Dermis microvascular lymphatic vessel endothelial cell (primary cell): ENCODE measurements at places on chromosomes 5 and 9.

GRCh38 chr5:138654281-138654867 is 79.2 kb upstream of the HSPA9 start:
- no peak for DNase-seq

DNA sequence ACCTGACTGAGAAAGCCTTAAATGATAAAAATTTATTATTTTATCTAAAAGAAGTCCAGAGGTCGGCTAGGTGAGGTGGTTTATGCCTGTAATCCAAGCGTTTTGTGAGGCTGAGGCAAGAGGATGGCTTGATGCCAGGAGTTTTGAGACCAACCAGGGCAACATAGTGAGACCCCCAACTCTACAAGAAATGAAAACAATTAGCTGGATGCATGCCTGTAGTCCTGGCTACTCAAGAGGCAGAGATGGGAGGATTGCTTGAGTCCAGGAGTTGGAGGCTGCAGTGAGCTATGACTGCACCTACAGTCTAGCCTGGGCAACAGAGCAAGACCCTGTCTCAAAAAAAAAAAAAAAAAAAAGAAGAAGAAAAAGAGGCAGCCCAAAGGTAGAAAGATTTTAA is 179.9 kb upstream of the KIF2A start:
- no peak for DNase-seq

DNA sequence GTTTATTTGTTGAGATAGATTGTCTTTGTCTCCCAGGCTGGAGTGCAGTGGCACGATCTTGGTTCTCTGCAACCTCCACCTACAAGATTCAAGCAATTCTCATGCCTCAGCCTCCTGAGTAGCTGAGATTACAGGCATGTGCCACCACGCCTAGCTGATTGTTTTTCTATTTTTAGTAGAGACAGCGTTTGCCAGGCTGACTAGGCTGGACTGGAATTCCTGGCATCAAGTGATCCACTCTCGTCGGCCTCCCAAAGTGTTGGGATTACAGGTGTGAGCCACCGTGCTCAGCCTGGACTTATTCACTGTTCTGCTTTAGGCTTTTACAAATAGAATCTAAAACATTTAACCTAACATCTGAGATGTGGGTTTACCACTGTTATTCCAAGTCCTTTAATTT is 91.3 kb downstream of the COMMD10 start:
- DNase-seq, result no peak

- DNase-seq, result peak; percentile 79
These were observed 18.2 kb upstream of the WDR38 start for GRCh38 chr9:124835026-124835557.

DNA sequence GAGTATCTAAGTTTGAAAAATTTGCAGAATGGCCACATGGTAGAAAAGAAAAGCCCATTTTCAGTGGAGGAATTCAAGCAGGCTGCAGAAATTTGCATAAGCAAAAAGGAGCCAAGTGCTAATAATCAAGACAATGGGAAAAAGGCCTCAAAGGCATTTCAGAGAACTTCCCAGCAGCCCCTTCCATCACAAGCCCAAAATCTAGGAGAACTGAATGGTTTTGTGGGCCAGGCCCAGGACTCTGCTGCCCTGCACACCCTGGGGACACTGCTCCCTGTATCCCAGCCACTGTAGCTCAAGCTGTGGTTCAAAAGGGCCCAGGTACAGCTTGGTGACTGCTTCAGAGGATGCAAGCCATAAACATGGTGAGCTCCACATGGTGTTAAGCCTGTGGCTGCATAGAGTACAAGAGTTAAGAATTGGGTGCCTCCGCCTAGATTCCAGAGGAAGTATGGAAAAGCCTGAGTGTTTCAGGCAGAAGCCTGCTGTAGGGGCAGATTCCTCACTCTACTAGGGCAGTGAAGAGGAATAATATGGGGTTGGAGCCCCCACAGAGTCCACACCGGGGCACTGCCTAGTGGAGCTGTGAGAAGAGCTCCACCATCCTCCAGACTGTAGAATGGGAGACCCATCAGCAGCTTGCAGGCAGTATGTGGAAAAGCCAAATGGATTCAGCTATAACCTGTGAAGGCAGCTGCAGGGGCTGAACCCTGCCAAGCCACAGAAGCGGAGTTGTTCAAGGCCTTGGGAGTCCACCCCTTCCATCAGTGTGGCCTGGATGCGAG is 720.7 kb upstream of the CTNND2 start:
- DNase-seq, result no peak

- no peak for DNase-seq
These were observed 494.2 kb downstream of the MTRR start for GRCh38 chr5:8363138-8363537.

GRCh38 chr9:2354216-2354615 is 267.4 kb upstream of the VLDLR start:
- no peak for DNase-seq

GRCh38 chr9:698276-698675 is 143.2 kb upstream of the DMRT1 start:
- peak; percentile 52 for DNase-seq

- DNase-seq, result no peak
These were observed 28.3 kb upstream of the GOLPH3 start for GRCh38 chr5:32202394-32202793.

DNA sequence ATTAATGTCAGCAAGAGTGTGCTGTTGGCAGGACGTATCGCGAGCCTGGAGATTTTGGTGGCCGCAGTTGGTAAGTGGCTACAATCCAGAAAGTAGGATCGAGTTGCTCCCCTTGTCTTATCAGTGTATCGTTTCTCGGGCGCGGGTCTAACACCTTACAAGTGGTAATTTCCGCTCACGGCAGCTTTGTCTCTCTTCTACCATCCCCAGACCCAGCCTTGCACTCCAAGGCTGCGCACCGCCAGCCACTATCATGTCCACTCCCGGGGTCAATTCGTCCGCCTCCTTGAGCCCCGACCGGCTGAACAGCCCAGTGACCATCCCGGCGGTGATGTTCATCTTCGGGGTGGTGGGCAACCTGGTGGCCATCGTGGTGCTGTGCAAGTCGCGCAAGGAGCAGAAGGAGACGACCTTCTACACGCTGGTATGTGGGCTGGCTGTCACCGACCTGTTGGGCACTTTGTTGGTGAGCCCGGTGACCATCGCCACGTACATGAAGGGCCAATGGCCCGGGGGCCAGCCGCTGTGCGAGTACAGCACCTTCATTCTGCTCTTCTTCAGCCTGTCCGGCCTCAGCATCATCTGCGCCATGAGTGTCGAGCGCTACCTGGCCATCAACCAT is 1.1 kb downstream of the PTGER4 start:
- DNase-seq, result no peak

GRCh38 chr9:91761362-91761761 is 188.7 kb downstream of the ROR2 start:
- DNase-seq, result no peak

GRCh38 chr9:110410961-110411360 is 73.3 kb upstream of the TXNDC8 start:
- no peak for DNase-seq

- DNase-seq, result no peak
These were observed 131.3 kb downstream of the MACIR start for GRCh38 chr5:103389846-103390245.

- no peak for DNase-seq
These were observed 52.4 kb upstream of the PWWP2A start for GRCh38 chr5:160171666-160172065.

DNA sequence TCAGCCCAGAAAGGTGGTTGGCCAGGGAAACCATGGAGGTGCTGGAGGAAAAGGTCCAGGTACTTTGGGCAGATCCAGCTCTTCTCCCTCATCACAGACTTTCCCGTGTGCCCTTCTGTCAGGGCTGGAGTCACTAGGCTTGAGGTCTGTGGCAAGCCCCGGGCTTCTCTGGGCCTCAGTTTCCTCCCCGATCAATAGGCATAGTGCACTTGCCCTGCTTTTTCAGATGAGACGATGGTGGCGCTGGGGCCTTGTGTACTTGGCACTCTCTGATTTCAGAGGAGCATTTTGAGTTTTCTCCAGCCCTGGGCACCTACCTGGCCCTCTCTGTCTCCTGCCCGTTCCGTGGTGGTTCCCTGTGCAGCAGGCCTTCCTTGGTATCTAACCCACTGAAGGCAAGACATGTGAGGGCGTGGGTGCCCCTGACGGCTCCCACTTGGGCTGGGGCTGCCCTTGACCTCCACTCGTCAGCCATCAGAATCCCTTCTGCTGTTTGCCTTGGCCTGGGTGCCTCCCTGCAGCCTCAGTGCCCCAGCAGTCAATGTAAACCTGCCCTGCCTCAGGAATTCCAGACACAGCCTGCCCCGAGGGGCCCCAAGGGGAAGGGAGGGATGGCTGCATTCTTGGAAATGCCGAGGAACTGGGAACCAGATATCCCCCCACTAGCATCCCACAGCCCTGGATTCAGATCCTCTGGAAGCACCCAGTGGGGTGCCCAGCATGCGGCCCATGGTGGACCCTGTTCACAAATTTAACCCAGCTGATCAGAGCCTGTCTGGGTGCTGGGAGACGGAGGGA is 66.3 kb upstream of the COL5A1 start:
- no peak for DNase-seq

- DNase-seq, result no peak
These were observed 79.4 kb downstream of the SLC1A3 start for GRCh38 chr5:36685631-36686288.

DNA sequence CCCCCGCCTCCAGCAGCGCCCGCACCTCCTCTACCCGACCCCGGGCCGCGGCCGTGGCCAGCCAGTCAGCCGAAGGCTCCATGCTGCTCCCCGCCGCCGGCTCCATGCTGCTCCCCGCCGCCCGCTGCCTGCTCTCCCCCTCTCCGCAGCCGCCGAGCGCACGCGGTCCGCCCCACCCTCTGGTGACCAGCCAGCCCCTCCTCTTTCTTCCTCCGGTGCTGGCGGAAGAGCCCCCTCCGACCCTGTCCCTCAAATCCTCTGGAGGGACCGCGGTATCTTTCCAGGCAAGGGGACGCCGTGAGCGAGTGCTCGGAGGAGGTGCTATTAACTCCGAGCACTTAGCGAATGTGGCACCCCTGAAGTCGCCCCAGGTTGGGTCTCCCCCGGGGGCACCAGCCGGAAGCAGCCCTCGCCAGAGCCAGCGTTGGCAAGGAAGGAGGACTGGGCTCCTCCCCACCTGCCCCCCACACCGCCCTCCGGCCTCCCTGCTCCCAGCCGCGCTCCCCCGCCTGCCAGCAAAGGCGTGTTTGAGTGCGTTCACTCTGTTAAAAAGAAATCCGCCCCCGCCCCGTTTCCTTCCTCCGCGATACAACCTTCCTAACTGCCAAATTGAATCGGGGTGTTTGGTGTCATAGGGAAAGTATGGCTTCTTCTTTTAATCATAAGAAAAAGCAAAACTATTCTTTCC is 19.3 kb downstream of the CDKN2A start:
- DNase-seq, result peak; percentile 50

- DNase-seq, result no peak
These were observed 110.2 kb downstream of the TRIM32 start for GRCh38 chr9:116797276-116797675.

GRCh38 chr5:125600559-125600958 is 822.6 kb upstream of the GRAMD2B start:
- DNase-seq, result no peak

GRCh38 chr5:65926276-65926783 is at the start of gene ERBIN:
ERBIN (plus strand) TSS chr5:65926575; CDS start chr5:65992719, 66,144 bp downstream.
- DNase-seq, result peak; percentile 93

GRCh38 chr9:70043689-70044489 is at the start of gene MAMDC2:
MAMDC2 (plus strand) TSS chr9:70043848; CDS start chr9:70044198, 350 bp downstream.
- no peak for DNase-seq

GRCh38 chr9:75083188-75083970 is 4.6 kb downstream of the NMRK1 start:
- DNase-seq, result no peak

- peak; percentile 4 for DNase-seq
These were observed 40.6 kb upstream of the ZNG1F start for GRCh38 chr9:41229408-41230401.

DNA sequence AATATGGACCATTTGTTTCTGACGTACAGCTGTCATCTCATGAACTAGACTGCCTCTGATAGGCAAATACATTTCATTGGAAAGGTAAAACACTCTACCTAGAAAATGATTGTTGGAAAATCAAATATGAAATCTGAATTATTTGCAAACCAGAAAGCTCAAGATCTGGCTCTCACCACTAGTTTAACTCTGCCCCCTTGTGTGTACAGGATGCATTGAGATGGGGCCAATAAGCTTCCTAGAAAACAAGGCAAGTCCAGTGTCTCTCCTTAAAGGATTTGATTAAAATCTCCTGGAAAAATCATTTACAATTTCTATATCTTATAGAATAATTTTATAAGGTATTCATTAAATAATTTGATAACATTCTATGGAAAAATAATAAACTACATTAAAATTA is 311.9 kb upstream of the ANKH start:
- DNase-seq, result peak; percentile 39

GRCh38 chr5:99068944-99069650 is 140.3 kb upstream of the CHD1 start:
- no peak for DNase-seq

GRCh38 chr5:101977729-101978345 is 318.2 kb downstream of the SLCO4C1 start:
- DNase-seq, result peak; percentile 23

DNA sequence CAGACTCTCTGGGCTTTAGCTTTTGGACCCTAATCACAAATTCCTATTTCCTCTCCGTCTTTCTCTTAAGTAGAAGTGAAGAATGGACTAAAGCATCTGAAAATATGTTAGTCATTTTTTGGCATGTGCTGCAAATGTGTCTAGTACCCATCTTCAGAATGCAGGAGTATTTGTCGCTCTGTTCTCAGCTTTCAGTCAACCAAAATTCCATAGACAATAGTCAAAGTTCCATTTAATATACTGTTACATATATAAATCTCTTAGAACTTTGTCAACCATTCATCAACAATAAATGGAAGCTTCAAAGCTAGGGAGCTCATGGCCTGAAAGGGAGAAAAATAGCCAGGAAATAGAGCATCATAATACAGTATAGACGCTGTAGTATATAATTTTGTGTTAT is 509.4 kb downstream of the BNC2 start:
- DNase-seq, result no peak

GRCh38 chr9:110750272-110750671 is 81.7 kb downstream of the MUSK start:
- no peak for DNase-seq

- DNase-seq, result peak; percentile 40
These were observed 189.0 kb downstream of the PALM2AKAP2 start for GRCh38 chr9:109969011-109969410.

DNA sequence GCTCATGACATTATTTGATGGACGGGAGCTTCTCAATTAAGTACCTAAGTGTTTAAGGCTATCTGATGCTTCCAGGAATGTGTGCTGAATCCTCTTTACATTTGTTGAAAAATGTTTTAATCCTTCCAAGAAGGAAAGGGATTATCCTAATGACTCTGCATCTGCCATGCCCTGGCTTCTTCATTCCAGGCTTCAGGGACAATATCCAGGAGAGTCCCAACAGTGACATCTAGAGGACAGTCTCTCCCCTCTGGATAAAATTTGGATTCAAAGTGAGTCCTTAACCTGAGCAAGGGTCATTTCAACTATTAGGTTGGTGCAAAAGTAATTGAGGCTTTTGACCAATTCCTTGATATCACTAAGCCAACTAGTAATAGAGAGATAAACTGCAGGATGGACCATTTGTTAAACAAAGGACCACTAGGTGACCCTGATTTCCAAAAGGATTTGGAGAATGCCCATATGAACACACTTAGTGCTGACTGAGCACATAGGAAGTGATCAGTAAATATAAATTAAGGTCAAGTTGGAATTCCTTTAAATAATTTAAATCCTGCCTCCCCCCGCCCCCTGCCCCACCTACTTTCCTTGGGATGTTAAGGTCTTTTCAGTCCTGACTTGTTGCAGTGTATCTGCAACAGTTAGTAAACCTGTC is 19.1 kb downstream of the TNFSF8 start:
- DNase-seq, result no peak

- DNase-seq, result no peak
These were observed 283.9 kb upstream of the TNC start for GRCh38 chr9:115401756-115402327.

- no peak for DNase-seq
These were observed 203.7 kb upstream of the TUT7 start for GRCh38 chr9:86557918-86558317.
